ENCODE measurements at places on chromosomes 7 and 10.

DNA sequence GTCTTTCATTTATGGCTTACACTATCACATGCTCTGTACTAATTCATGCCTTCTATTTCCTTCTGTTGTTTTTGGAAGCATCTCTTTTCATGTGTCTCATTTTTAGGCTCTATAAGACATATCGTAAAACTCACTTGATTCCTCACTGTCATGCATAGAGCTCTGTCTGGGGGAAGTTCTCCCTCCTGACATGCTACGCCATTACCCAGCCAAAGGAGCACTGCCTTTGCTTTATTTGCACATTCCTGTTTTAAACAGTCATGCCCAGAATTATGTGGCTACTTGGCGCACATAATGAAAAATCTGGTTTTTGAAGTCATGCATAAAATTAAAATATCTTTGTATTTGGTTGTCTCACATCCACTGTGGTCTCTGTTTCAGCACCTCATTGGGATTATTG, 17.6 kb upstream of the AKR1C3 start:
- no peak for DNase-seq

DNA sequence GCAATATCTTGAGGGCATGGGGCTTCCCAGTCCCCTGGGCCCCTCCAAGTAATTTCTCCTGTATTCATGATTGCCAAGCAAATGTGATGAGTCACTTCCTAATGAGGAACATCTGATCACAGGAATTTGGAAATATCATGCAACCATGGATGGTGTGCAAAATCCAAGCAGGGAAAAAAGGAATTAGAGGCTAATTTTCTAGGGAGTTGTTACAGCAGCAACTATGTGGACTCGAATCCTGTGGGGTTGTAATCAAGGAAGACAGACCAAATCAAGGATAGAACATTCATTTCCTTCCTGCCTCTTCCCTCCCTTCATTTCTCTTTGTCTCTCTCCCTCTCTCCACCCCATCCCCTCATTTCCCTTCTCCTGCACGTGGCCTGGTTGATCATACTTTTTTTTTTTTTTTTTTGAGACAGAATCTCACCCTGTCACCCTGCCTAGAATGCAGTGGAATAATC, 23.9 kb upstream of the AGFG2 start:
- DNase-seq: no peak

- DNase-seq: no peak
Observed at GRCh38 chr7:28937103-28937502, 21.0 kb downstream of the TRIL start.

DNA sequence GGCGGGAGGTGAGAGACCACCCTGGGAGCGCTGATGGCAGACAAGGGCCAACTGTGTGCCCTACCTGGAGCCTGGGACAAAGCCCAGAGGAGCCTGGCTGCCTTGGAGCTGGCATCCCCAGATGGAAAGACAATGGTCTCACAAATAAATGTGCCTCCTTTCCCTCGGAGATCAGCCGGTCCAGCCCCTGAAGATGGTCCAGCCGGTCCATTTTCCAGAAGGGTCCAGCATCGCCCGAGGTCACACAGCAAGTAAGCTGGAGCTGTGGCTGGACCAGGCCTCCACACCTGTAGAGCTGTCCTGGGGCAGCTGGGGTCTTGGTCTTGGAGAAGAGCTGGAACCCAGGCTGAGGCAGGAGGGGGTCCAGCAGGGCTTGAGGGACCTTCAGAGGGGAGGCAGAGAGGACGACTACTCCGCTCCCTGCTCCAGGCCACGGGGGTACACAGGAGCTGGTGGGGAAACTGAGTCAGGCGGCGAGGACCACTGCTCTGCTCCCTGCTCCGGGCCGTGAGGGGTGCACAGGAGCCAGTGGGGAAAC, 3.6 kb downstream of the ELFN1 start:
- DNase-seq: no peak

Data from left colon (tissue), 2 donors.